ENCODE measurements at places on chromosomes 5 and 9.

DNA sequence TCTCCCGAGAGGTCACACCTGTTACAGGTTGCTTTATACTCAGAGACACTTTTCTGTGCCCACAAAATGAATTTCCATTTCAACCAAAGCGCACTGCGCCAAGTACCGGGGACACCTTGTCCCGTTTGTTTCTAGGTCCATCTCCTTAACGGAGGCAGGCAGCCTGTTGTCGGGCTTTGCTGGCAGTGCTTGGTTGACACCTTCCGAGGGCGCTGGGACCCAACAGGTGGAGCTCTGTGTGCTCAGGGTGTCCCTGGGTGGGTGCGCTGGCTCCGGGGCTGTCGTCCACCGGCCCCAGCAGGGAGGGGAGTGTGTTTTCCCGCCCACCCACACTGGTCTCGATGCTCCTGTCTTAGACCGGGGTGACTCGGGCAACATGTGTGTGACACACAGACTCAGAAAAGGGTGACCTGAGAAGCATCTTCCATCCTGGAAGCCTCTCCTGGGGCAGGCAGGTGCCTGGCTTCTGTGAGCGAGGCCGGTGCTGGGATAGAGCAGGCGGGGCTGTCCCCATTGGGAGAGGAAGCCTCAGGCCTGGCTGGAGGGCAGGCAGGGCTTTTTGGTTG is 8.5 kb downstream of the RNU6ATAC start:
- DNase-seq: no peak

DNA sequence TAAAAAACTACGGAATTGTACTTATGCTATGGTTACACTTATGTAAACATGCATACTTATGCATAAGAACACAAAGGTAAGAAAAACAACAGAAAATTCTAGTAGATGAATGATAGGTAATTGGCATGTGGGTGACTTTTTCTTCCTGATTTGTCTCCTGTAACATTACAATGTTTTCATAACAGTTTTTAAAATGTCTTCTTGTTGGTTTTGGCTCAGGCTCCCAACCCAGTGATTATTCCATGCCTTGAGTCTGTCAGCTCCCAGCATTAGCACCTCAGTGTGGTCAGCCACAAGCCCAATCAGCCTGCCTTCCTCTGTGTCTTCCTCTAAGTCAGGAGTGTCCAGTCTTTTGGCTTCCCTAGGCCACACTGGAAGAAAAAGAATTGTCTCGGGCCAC is 7.9 kb upstream of the FOXE1 start:
- no peak for DNase-seq

DNA sequence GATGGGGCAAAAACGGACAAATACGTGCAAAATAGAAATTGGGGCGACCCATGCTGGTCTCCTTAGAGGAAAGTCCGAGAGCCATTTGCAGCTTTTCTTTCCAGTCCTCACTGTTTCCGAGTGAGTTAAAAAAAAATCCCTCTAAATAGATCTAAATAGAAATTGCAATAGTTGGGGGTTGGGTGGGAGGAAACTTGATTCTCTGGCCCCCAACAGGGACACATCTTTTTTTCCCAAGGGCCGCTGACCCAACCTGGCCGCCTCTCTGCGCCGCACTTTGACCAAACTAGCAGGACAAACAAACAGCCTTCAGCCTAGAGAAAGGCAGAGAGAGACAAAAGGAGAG is 2.8 kb upstream of the NKX2-5 start:
- no peak for DNase-seq

DNA sequence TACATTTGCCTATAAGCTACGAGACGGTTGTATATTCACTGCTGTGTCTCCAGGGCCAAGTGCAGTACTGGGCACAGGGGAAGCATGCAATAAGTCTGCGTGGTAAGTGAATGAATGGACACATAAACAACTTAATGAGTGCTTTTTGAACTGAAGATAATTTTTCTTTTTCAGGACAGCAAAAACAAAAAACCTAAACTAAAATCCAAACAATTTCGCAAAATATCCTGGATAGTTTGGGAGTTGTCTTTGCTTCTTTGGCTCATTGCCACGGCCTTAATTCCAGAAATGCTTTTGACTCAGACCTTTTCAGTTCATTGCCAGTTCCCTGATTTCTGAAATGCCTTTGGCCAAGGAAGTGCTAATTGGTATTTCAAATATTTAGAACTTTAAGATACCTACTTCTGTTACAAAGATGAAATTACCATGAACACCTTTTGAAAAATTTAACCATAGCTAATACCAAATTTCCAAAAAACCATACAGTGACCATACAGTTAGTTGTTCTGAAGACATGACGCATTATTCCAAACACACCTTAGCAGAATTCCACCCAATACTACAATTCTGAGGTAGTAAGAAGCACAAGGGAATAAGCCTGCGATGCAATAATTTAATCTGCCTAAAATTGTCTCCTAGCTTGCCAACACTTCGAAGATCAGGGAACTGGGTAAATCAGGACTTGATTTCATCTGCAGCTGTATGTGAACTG is 42.8 kb downstream of the TEK start:
- no peak for DNase-seq

DNA sequence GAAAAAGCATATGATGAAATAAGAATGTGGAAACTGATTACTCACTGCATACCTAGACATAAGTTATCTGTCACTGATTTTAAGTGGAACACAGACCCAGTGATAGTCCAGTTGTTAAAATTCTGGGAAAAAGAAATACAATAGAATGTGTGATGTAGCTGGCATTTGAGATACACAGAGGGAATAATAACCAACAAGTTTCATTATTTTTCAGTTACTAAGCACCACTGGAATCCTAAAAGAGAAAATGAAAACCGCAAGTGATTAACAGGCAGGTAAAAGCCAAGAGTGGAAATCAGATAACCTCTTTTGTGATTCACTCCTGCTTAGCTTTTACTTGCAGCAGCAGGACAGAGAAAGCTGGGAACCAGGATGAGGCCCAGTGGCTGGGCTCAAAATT is 994.0 kb upstream of the SEMA6A start:
- no peak for DNase-seq

DNA sequence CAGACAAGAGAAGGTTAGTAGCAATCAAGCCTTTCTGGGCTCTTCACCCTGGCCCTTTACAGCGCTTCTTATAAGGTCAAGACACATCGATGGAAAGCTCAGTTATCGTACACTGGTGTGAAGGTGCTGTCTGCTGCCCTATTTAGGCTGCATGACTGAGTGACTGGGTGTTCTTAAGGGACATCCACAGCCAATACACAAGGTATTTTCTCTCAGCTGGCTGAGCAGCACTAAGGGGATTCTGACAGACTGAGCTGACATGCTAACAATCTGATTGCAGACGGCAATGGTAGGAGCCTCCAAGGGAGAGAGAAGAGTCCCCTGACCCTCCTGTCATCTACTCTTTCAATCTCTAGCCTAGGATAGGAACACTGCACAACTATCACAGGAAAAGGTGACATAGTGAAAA is 577.9 kb downstream of the ISL1 start:
- DNase-seq: no peak

DNA sequence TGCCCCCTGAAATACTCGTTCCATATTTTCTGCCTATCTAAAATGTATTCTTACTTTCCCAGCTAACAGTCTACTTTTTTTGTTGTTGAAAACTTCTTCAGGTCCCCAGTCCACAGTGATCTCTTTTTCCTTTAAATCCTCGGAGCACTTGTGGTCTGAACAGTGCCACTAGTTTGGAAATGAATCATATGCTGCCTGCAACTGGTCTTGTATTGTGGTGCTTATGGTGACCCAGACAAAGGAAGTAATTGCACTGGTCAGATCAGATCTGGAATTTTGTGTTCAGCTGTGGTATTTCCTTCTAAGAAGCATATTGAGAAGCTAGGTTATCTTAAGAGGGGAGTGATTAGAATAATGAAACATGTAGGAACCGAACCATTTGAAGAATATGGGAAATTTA is 2.9 kb downstream of the UNC13B start:
- no peak for DNase-seq

DNA sequence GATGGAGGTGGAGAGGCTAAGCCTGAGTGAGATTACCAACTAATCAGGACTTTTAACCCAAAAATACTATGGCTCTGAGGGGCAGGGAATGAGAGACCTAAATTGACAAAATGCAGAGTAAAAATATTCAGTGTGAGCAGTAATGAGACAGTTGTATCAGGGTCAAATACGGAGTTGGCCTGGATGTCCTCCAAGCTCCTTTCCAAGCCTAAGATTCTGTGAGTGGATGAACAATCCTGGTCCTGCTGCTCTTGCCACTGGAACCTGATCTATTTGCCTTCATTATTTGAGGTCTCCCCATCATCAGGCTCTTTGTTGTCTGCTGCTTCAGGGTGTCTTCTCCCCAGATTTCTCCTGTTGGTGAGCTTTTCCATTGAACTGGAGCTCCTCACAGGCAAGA is 1.1 kb downstream of the PDCD1LG2 start:
- DNase-seq: no peak

- no peak for DNase-seq
These were observed 6.7 kb upstream of the ISL1 start for GRCh38 chr5:51376509-51376908.

DNA sequence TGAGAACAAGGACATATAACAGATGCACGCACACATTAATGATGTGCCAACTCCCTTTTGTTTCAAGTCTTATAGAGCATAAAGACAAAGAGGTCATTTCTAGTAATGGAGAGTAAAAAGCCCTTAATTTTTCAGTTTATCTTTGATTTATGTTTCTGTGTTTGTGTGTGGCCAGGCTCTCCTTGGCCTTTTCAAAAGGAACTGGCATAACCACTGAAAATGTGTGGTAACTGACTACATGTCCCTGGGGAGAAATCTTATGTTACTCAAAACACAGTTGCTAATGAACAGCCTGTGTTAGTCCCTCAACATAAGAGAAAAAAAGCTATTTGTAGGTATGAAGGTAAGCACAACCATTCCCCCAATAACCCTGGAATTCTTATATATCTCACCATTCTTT is 47.6 kb upstream of the SHOC1 start:
- DNase-seq: no peak

GRCh38 chr5:76579166-76579937 is 43.9 kb downstream of the F2RL2 start:
- no peak for DNase-seq

DNA sequence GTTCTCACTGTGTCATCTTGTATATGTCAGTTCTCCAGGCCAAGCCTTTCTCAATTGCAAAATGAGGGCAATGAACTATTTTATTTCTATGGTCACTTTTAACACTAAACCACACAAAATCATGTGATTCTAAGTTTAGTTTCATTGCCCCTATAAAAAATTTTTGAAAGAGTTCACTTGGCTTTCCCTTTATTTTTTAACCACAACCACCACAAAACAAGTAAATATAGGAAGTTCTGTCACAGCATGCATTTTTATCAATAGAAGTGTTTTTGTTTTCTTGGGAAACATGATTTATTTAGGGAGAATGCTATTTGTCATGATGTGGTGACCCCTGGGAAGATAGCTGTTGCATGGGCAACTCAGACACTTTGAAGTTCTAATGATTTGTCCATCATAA is 169.1 kb downstream of the CSNK1G3 start:
- no peak for DNase-seq

DNA sequence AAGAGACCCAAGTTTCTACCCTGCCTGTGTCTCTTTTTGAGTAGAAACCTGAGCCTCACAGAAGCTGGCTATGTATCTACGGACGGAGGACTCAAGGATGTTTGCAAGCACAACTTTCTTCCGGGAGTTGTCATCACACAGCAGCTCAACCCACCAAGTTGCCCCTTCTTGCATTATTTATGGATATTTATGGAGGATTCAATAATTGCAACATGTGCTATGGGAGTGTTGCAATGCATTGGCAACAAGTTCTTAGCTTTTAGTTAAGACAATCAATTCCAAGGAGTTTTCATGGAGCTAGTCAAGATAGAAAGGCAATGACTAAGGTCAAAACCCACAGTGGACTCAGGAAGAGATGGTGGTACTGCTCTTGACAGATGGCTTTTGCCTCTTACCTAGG is 336.9 kb downstream of the ENC1 start:
- no peak for DNase-seq

GRCh38 chr5:59151162-59151889 is 568.5 kb downstream of the RAB3C start:
- DNase-seq: no peak

- DNase-seq: no peak
These were observed 99.3 kb downstream of the CCDC192 start for GRCh38 chr5:127802477-127802865.

DNA sequence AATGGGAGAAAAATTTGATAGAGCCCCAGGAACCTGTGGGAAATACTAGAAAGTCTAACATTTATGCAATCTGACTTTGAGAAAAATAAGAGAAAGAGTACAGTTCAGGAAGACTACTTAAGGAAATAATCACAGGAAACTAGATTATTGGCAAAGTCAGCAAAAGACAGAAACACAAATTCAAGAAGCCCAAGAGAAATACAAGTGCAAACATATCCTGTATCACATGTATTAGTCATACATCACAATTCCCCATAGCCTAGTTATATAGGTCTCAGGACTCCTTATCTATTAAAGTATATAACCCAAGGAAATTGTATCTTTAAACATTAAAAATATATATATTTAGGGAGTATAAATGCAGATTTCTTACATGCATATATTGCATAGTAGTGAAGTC is 100.8 kb downstream of the HOMER1 start:
- no peak for DNase-seq

DNA sequence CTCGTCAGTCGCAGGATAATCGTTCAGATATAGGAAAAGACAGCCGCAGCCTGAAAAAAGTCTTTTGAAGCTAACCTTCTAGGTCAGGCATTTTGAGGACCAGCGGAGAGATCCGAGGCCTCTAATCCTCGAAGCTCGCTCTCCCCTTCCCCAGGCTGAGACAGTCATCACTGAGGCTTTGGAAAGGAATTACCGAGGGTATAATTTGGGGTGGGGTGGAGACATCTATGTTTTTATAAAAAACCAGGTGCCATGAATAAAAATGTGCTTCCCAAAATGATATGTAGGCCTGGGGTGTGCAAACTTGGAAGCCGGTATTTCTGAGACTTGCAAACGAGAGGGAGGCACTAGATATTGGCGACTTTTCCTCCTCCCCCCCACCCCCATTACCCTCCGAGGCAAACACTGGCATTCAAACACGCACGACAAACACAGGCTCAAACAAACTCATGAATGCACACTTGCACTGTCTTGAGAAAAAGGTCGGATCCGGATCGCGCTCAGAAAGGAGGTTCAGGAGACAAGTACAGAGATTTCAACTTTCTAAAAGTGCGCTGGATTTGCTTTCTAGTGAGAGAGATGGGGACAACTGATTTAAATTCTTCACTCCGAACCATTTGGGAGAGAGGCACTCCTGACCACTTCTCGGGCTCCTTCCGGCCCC is 935 bp upstream of the MSX2 start:
- no peak for DNase-seq

DNA sequence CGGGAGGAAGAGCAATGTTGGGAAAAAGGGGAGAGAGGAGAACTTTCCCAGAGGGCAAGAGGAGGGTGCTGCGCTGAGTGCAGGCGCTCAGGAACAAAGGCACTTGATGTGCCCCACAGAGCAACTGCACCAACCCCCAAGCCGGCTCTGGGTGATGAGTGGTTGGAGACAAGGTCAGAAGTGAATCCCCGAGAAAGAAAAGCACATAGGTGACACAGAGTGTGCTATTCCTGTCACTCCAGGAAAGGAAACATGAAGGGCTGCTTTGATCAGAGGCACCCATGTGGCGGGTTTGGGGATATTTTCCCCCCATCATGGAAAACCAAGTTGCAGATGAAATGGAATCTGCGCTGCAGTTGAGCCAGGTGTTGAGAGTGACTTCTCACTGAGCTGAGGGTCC is 20.7 kb upstream of the SLC25A48 start:
- DNase-seq: no peak

GRCh38 chr5:157328277-157328912 is 62.5 kb downstream of the CYFIP2 start:
- peak; percentile 36 for DNase-seq

All from anterior cingulate cortex (tissue), 58 donors.